ENCODE measurements at places on chromosomes 16 and 17. TPM values are rescaled to one million over a fixed set of nuclear protein-coding genes. Genes with fewer than 3 reads are reported as not detected.

DNA sequence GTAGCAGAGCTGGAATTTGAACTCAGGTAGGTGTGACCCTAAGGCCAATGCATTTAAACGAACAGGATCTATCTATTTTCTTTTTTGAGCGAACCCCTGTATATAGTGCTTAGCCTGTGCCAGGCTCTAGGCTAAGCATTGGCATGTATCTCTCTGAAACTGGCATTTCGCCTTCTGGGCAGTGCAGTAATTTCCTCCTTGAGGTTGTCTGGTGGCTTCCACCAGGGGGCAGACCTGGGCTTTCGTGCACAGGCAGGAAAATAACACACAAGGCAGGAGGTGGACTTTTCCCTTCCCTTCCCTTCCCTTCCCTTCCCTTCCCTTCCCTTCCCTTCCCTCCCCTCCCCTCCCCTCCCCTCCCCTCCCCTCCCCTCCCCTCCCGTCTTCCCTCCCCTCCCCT, 34.4 kb upstream of the PRKCB start:
- peak; percentile 64 for DNase-seq

DNA sequence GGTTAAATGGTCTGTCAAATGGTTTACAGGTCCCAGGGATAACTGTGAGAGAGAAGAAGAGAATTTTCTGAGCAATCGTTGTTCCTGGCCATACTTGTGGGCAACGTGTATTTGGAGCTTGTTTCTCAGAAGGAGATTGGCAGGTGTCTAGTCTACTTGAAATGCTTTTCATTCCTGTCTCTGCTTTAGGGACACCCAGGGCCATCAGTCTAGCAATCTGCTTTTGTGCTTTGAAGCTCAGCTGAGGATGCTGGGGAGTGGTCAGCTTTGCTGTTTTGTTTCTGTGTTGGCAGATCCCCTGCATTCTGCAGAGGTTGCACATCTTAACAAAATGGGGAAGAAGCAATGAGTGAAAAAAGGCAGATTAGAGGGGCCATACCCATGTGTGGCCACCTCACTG, 193.7 kb downstream of the SHISA9 start:
- no peak for DNase-seq

DNA sequence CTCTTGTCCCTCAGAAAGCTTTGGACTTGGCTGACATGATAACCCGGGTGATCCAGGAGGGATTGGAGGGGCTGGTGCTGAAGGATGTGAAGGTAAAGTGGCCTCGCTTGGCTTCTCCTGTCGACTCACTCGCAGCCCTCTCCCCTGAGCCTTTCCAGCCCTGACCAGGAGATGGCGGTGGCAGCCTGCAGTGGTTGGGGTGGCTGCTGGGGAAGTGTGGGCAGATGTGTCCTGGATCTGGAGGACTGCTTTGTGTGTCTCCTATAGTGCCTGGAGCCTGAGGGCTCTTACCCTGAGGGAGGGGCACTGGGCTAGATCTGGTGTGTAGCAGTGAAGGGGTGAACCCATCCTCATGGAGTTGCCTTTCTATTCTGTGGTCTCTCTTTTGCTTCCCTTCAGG, 17.9 kb downstream of the LIG3 start:
- peak; percentile 72 for DNase-seq

GRCh38 chr17:62827746-62828485, 19.8 kb upstream of the MARCHF10 start:
- no peak for DNase-seq

DNA sequence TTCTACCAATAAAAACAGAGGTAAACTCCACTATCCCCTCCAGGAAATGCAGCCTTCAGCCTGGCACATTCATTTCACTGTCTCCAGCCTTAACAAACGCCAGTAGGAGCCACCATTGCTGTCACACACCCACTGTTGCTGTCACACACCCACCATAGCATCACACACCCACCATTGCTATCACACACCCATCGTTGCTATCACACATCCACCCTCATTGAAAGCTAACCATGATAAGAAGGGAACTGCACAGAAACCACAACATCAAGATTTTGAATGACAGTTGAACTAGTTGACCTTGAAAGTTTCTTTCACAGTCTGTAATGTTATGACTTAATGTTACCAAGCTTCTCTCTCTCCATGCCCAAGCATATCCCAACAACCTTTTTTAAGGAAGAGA, 38.1 kb downstream of the SHCBP1 start:
- no peak for DNase-seq

DNA sequence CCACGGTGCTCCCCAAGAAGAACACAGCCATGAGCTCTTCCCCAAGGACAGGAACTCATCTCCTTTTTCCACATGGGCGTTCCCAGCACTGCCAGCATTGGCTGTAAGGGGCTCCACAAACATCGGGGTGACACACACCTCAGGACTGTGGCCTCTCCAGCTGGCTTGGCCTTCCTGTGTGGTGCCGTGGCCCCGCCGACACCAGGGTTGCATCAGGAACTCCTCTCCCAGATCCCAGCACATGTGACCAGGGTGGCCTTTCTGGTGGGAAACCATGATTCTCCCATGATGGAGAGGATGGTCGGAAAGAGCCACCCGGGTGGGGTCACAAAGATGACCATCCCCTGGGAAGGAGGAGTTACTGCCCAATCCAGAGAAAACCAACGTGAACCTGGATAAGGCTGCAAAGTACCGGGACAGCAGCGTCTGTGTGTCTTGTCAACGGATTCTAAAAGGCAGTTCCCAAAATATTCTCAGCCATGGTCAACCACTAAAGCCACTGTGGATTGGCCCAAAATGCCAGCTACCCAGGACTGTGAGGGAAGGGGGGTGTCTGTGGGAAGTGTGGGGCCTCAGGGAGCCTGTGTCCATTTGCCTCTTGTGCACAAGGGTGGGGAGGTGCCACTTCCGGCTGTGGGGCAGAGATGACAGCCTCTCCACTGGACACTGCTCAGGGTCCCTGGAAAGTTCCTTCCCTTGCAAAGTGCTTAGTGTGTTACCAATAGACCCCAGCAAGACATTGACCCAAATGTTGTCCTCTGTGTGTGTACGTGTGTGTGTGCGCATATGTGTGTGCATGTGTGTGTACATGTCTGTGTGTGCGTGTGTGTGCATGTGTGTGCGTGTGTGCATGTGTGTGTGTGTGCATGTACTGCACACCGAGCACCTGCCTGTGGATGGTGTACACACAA, 78.0 kb upstream of the CBX4 start:
- DNase-seq, result no peak

GRCh38 chr17:1267471-1267943, 2.7 kb upstream of the BHLHA9 start:
- no peak for DNase-seq

GRCh38 chr17:48357779-48358602, 72.0 kb downstream of the SKAP1 start:
- no peak for DNase-seq

DNA sequence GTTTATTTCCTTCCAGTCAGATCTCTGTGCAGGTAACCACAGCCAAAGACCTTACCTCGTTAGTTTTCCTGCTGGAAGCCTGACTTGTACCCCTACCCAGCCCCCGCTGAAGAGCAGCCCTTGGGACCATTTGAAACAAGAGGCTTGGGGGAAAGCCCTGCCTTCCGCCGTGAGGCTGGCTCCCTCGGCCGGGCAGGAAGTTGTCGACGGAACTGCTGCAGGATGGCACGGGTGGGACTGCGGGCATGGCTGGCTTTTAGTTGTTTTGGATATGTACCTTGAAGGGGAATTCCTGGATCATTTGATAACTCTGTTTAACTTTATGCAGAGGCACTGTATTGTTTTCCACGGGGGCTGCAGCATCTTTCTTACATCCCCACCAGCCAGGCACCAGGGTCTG, 49.0 kb upstream of the ENDOV start:
- DNase-seq, result no peak

DNA sequence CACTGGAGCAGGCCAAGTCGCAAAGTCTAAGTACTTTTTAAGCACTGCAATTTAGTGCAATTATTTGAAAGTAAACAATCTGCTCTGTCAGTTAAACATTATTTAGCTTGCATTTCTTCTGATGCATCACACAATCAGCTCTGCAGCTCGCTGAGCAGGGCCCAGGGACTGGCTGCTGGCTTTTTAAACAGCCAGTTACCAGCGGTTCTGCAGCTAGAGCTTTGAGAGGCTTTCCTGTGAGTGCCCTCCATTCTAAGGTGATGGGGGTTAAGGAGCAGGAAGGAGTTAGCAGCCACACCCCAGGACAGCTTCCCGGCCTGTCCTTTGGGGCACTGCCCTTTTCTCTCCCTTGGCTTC, 154.3 kb downstream of the SALL1 start:
- DNase-seq, result no peak

GRCh38 chr16:31050280-31051030, 17.1 kb downstream of the STX4 start:
- no peak for DNase-seq

- no peak for DNase-seq
Observed at GRCh38 chr17:16046966-16047365, 47.3 kb downstream of the TTC19 start.

DNA sequence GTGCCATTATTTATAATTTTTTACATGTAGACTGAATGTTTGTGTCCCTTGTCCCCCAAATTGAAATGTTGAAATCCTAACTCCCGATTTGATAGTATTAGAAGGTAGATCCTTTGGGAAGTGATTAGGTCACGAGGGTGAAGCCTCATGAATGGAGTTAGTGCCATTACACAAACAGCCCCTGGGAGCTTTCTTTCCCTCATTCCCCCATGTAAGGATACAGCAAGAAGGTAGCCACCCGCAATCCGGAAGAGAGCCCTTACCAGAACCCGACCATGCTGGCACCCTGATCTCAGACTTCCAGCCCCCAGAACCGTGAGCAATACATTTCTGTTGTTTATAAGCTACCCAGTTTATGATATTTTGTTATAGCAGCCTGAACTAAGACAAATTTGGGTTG, 143.2 kb downstream of the NPIPB5 start:
- no peak for DNase-seq

DNA sequence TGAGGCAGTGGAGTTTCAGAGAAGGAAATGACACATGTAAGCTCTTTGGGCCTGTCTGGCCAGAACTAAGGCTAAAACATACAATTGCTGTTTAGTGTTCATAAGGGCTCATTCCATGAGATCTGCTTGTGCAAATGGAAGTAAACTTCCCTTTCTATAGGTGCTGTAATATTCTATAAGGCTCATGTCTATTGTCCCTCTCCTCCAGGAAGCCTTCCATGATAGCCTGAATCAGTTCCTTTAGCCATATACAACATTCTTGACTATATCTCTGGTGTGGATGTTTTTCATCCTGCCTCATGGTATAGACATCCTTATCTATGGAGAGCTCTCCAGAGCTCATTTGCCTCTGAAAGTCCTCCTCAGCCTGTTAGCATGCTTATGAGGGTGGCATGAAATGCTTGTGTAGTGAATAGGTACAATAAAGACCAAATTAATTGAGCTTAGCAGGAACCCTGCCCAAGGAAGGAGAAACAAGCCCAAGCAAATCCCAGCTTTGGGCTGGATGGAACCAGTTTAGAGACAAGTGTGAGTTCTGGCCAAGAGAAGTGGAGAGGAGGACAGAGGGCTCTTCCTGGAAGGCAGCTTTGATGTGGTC, 1.6 kb upstream of the ETV4 start:
- no peak for DNase-seq

DNA sequence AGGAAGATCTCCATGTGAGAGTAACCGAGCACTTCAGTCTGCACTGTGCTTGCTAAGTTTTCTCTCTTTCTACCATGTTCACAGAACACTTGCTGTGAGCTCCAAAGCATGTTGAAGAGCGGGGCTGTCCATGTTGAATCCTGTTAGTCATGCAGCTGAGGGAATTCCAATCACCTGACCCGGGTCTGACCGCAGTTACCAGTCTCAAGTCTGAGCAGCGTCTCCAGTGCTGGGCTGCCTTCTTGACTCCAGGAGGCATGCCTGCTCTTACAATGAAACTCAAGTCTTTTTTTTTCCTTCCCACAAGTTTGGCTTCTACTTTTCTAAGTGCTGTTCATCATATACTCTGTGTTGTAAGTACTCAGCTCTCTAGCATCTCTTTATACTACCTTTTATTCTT, 44.3 kb downstream of the HOXB1 start:
- DNase-seq, result no peak

DNA sequence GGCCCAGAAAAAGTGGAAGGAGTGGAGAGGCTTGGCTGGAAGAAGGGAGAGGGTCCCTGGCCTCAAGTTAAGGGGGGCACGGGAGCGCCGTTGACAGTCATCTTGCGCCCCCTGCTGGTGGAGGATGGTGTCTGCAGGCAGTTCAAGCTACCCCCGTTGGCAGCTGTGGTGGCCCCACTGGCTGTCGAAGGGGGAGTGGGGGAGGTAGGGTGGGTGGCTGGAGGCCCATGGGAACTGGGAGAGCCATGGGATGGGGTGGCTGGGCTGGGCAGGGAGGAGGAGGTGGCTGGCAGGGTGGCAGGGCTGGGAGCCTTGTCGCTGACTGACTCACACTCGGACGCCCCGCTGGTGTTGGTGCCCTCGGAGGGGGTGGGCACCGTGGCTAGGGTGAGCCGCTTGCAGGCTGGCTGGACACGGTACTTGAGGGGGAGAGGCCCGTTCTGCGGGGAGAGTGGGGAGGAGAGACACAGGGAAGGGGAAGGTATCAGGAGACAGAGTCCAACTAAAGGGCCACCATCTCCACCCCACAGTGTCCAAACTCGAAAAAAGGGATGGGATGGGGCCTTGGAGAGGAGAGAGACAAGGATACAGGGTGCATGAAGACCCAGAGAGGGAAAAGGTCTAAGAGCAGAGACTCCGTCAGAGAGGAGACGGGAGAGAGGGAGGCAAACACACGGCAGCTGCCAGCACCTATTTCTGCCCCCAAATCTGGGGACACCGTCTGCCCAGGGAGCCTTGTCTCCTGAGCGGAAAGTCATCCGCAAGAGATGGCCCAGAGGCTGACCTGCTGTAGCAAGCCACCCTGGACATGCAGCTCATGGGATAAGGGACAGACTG, 5.2 kb downstream of the CISD3 start:
- DNase-seq, result peak; percentile 68

DNA sequence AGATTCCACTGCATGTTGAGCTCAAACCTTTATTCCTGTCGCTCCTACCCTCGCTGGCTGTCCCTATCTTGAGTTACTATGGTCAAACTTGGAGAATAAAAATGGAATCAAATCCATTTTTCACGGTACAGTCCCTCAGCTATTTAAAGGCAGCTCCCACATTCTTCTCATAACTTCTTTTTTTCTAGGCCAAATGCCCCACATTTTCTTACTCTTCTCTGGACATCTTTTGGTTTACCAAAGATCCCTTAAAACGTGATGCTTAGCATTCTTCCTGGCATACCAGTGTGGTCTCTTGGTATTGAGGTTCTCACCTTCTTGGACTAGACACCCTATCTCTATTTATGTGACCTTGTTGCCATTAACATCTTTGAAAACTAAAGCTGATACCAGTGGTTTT, 48.3 kb upstream of the MAF start:
- no peak for DNase-seq

- no peak for DNase-seq
Observed at GRCh38 chr17:14305785-14306496, 5.1 kb downstream of the HS3ST3B1 start.

The PRAC2 gene
- not detected for total RNA-seq

The LITAFD gene
- not detected for total RNA-seq

The GCGR gene
- not detected for total RNA-seq

The DNAAF1 gene
- 0.14 TPM for total RNA-seq

The PRR29 gene
- total RNA-seq, result not detected

The TMEM100 gene
- total RNA-seq, result 13.9 TPM

The EFNB3 gene
- total RNA-seq, result not detected

The SLC4A1 gene
- not detected for total RNA-seq

The RHBDF1 gene
- 24.4 TPM for total RNA-seq

The RNF157 gene
- 4.8 TPM for total RNA-seq

The ZFP90 gene
- total RNA-seq, result 11.0 TPM

The SLC13A2 gene
- not detected for total RNA-seq

The IRF8 gene
- 2.7 TPM for total RNA-seq

The RAB37 gene
- total RNA-seq, result 1.9 TPM

Data from left ventricle myocardium inferior (tissue), 1 donor.